ENCODE measurements at places on chromosomes 16 and 17. TPM values are rescaled to one million over a fixed set of nuclear protein-coding genes. Genes with fewer than 3 reads are reported as not detected.

DNA sequence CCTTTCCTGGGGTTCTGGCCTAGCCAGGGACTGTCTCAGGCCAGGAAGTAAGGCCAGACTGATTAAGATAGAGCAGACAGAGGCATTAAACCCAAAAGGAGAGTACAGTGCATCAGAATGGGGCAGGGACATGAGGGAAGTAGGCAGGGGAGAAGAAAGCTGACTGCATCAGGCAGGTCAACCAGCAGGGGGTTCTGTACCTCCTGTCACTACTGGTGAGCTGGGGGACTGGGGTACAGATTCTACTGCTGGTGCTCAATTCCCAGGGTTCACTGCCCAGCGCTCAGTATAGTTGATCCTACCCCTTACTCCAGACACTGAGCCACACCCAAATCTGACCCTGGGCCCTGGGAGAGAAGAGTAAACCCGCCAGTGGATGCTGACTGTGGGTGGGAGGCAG lies 12.9 kb upstream of the MTMR4 start:
- no peak for DNase-seq

The CTRL gene
- total RNA-seq = 0.54 TPM

DNA sequence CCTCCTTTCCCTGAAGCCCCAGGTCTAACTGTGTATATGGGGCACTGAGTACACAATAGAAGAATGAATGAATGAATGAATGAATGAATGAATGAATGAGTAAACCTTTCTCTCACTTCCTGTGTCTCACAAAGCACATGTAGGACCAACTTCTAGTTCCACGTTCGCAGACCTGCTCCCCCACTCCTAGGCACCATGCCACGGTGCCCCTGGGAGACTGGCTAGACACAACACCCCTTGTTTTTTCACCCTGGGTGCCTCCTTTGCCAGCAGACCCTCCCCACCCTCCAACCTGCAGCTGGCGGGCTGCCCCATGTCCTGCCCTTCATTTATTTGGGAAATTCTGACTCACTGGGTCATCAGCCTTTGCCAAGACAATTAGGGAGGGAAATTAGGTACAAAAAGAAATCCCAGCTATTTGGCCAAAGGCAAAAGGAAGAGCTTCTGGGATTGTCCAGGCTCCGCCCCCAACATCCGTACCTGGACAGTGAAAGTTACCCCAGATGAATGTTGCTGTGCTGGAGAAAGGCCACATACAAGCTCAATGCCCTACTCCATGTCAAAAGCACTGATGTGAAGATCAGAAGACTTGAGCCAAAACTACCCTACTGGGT lies 7.7 kb downstream of the CES1 start:
- DNase-seq = no peak

- DNase-seq = no peak
Measured at GRCh38 chr17:72406498-72406897, 285.7 kb downstream of the SOX9 start.

- DNase-seq = no peak
Measured at GRCh38 chr17:64223283-64223682, 39.8 kb downstream of the TEX2 start.

DNA sequence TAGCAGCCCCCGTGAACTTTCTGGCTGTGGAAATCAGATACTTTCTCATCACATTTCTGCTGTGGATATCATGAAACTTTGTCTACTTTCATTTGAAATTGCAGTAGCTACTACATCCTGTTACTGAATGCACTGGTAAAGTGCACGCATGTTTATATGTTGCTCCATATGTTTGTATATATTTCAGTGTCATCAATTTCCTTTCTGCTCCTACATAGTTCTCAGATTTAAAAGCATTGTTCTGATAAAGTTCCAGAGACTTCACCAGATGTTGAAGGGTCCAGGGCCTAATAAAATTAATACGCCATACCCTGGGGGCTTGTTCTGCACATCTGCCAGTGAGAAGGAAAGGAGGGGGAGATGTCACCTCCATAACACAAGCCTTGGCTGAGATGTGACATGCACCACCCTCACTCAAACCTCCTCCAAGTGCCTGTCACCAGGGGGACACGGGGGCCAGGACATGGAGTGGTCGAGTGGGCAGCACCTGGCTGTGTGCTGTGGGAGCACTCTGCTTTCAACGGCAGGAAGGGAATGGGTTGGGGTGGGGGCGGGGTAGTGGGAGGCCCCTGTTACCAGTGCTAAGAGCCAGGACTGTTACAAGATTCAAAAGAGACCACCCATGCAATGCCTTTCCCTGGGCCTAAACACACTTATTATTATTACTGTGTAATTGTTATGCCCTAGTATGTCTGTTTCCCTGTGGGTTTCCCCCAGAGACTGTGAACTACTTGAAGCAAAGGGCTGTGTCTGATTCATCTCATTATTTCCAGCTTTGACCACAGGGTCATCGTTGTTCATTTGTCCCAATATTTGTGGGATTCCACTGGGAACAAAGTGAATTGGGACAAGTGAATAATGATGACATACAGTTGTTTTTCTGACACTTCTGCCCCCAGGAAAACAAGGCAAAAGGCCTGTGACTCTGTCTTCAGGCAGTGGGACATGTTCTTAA lies 193.4 kb downstream of the FOXL1 start:
- DNase-seq = no peak

The HCRT gene
- not detected for total RNA-seq

DNA sequence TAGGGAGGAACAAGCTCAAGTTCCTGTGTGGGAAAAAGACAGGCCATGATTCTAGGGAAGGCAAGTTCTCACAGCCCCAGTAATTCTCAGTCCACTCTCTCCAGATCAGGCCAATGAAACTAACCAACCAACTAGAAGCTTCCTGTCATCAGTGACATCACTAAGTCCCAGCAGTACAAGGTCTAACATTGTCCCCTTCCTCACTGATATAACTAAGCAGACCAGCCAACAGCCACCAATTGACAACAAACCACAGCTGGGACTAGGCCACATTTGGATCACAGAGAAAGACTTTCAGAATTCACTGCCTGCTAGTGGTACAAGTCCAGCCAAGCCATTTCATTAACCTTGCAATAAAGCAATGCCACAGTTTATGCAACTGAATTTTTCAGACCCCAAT lies 94.0 kb downstream of the CACNG1 start:
- DNase-seq = no peak

The TMEM101 gene
- 24.4 TPM for total RNA-seq

The CTCF gene
- 23.0 TPM for total RNA-seq

DNA sequence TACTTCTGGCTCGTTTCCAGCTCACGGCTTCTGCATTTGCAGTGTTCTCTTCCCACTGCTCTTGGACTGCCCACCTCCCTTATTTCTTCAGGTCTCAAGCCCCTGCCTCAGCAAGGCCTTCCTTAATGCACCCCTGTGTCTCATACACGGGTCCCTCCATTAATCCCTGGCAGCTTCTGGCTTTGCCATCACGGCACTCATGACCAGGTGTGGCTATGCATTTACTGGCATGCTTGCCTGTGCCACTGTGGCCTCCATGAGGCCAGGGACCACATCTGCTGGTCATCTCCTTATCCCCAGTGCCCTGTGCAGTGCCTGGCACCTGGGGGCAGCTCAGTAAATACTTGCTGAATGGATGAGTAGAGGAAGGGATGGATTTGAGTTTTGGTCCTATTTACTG lies 114.1 kb downstream of the C16orf78 start:
- DNase-seq = no peak

GRCh38 chr17:78372841-78373240 lies 5.6 kb upstream of the PGS1 start:
- no peak for DNase-seq

DNA sequence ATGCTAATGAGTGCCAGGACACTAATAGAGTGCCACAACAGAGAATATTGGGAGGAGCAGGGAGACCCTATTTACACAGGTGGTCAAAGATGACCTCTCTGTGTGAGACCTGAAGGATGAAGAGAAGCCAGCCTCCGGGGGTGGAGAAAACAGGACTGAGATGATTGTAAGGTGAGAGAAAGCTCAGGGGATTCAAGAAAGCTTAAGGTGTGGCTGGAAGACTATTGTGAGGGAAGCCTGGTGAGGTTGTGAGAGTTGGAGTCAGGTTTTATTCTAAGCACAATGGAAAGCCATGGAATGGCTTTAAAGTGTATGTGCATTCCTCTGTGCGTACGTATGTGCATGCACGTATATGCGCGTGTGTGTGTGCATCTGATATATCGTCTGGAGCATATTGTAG lies 10.4 kb upstream of the MARCHF10 start:
- no peak for DNase-seq

Data from thoracic aorta (tissue), 2 donors.